ENCODE measurements at places on chromosomes 3 and 15.
A peak's percentile ranks its signal among the peaks of the same experiment; 100 is the strongest.

- DNase-seq: no peak
Measured at GRCh38 chr3:64056606-64057180, 33.4 kb upstream of the PSMD6 start.

DNA sequence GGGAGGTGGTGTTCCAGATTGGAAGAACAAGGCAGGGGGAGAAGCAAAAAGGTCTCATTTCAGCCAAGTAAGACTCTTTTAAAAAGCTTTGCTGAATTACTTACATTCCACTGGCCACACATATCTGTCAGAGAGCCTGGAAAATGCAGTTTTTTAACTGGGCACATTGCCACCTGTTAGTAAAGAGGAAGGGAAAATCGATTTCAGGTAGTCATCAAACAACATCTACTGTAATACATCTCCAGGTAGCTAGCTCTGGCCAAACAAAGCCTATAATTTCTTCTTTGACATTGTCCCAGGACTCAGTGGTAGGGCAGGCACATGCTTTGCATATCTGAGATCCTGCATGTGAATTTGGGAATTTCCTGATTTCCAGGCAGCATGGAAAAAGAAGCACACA lies 480.7 kb upstream of the SUCLG2 start:
- no peak for DNase-seq

GRCh38 chr15:90020021-90020735 lies 19.1 kb downstream of the ZNF710 start:
- DNase-seq: no peak

GRCh38 chr15:65259367-65259797 lies 27.3 kb downstream of the PARP16 start:
- no peak for DNase-seq

DNA sequence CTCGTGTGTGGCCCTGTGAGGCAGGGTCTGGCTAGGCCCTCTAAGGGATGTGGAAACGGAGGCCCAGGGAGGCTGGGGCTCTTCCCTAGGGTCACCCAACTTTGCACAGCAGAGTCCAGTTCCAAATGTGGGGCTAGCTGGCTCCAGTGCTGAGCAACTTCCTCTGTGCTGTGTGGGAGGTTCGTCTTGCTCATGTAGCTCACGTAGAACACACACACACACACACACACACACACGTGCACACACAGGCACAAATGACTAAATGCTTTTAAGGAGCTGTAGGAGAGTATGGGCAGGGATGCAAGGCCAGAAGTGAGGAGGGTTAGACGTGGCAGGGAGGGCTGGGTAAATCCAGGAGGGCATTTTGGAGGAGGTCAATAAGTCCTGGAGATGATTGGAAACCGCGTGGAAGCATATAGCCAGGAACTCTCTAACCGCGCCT lies 213.8 kb downstream of the RPLP1 start:
- DNase-seq: no peak

- DNase-seq: peak; percentile 79
Measured at GRCh38 chr3:172040078-172040980, 951 bp downstream of the FNDC3B start.

DNA sequence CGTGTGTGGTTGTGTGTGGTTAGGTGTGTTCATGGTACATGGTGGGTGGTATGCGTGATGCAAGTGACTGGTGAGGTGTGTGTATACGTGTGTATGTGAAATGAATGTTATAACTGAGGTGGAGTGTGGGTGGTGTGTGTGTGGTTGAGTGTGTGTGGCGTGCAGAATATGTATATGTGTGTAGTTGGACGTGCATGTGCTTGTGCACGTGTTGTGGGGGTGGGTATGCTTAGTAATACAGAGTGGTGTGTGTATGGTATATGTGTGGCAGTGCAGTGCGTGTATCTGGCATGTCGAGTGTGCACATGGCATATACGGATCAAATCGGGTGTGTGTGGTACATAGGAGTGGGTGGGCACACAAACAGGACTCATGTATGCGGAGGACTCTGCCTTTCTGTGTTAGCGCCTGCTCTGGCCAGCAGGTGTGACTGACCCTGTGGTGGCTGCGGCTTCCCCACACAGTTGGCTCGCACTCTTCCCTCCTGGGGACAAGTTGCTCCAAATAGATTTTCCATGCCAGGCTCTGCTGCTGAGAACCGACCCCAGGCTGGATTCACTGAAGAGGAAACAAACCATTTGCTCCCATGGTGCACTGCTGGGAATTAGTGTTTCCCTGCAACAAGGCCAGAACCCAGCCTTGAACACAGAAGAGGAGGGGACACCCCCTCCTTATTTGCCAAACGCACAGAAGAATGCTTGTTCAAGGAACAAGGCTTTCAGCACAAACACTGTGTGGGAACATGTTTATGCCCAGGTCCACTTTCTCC lies 1.2 kb upstream of the C3orf70 start:
- no peak for DNase-seq

DNA sequence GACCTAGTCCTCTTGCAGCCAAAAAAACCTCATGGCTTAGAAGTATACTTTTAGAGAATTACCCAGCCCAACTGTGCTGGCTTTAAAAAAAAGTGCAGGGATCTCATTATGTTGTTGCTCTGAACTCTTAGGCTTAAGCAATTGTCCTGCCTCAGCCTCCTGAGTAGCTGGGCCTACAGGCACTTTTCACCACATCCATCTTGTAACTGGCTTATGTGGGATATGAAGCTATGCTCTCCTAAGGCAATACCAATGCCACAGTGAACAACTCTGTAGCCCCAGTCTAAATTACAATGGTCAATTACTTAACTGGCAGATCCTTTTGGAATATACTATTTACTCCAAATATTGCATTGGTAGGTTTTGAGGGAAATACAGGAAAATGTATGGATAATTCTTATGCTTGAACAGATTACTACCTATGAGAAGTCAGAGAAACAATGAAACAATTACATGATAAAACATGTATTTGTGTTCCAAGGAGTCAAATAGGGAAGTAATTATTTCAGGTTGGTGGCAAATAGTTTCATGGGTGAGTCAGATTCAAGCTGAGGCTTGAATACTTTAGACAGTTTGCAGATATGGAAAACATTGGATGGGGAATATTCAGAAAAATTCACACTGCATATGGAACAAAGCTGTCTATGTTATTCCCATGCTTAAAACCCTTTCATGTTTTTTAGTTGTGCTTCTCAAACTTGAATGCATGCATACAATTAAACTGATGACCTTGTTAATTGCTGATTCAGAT lies 34.6 kb upstream of the GPR149 start:
- no peak for DNase-seq

DNA sequence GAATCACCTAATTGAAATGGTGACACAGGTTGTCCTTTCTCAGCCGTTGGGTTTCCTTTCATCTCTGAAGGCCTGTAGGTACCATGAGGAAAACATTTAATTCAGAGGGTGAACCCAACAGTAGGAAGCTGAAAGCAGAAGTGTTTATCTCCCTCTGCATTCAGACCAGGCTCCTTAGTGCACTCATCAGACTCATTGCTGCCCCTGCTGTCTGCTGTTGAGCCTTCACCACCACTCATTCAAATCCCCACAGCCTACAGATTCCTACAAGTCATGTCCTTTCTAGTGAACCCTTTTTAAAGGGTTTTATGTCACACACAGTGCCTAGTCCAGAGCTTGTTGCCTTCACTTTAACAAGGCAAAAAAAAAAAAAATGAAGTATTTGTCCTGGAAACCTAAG lies 13.4 kb downstream of the WDR48 start:
- peak; percentile 21 for DNase-seq

GRCh38 chr3:195820901-195821300 lies 9.2 kb upstream of the MUC4 start:
- DNase-seq: no peak

DNA sequence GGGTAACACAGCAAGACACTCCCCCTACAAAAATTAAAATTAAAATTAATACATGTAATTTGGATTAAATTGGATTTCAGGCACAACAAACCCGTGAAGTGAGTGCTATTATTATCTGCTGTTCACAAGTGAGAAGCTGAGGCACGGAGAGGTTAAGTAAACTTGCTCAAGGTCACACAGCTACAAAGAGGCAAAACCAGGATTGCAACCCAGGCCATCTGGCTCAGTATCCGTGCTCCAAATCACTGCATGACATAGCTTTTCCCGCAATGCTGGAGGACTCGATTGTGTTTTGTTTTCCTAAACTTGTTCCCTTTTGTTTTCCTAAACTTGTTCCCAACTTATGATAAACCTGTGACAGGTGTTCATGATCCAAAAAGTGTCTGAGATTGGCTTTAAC lies 19.9 kb upstream of the C15orf39 start:
- no peak for DNase-seq

DNA sequence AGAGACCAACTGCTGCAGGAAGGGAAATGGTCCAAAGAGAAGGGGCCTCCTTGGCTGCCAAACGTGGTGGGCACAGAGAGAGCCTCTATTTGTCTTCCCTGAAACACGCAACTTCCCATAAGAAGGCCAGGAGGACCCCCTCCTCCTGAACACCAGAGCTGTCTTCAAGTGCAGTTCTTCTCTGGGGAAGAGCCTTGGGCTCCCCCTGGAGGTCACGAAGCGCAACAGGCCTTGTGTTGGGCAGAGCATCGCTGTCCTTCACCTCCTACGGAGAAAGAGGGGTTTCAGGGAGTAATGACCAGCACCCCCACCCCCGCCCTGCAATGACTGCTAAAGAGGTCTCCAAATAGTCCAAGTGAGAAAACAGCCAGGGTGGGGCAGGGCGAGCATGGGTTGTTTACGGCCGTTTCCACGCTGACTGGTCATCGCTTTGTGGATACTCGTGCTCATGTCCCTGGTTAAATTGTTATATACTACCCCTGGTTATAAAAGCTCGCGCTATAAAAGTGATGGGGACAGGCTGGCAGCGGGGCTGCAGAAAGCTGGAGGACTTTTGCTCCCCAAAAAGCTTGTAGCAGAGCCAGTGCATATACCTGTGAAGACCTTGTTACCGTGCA lies 397.5 kb upstream of the ATP10A start:
- DNase-seq: no peak

DNA sequence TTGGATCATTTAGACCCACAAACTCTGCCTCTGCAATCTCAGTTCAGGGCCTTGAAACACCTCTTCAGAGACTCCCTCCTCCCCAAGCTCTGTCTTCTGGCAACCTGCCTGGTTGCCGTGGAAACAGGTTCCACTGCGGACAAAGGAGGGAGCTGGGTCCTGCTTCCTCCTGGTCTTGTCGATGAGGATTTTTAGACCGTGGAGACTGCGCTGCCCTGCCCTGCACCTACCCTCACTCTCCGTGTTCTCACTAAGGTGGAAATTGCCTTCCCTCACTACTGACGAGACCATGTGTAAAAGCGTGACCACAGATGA lies at the start of gene RTP1:
Gene RTP1, plus strand, starts transcription at position 152 of the 315 bp plus-strand sequence. Its CDS starts 30 bp downstream, at position 182.
- no peak for DNase-seq

- DNase-seq: no peak
Measured at GRCh38 chr3:39104961-39105686, 2.3 kb downstream of the GORASP1 start.

DNA sequence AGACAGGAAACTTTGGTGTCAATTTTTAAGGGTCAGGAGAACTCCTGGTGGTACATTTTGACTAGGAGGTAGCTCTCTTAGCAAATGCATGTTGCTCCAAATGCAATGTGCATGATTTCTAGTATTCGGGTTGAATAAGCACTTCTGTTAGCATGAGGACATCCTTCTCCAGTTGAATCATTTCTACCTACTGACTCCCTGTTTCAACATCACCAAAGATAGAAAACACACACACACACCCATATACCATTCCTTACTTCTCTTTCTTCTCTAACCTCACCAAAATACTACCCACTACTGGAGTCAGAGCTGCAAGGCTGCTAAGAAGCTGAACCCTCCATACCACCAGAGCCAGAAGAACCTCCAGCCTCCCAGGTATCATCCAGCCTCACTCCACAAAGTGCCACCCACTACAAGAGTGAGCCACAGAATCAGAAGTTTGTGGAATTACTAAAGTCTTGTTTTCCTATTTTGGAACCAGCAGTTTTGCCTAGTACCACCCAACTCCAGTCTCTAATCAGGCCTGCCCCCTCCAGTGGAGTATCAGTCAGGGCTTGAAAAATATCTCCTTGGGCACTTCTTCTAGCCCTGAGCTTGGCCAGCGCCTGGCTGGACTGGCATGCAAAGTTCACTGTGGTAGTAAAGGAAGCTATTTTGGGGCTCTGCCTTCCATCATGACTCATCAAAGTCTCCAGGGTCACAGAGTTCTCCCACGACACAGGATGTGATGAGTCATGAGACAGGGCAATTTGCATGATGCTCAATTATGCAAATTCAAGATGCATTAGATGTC lies 110.3 kb downstream of the CYP19A1 start:
- no peak for DNase-seq

GRCh38 chr3:37963016-37963415 lies 27.6 kb upstream of the VILL start:
- DNase-seq: no peak

GRCh38 chr15:63246691-63247469 lies 30.5 kb upstream of the APH1B start:
- no peak for DNase-seq

- no peak for DNase-seq
Measured at GRCh38 chr15:39747326-39747725, 35.3 kb downstream of the FSIP1 start.

DNA sequence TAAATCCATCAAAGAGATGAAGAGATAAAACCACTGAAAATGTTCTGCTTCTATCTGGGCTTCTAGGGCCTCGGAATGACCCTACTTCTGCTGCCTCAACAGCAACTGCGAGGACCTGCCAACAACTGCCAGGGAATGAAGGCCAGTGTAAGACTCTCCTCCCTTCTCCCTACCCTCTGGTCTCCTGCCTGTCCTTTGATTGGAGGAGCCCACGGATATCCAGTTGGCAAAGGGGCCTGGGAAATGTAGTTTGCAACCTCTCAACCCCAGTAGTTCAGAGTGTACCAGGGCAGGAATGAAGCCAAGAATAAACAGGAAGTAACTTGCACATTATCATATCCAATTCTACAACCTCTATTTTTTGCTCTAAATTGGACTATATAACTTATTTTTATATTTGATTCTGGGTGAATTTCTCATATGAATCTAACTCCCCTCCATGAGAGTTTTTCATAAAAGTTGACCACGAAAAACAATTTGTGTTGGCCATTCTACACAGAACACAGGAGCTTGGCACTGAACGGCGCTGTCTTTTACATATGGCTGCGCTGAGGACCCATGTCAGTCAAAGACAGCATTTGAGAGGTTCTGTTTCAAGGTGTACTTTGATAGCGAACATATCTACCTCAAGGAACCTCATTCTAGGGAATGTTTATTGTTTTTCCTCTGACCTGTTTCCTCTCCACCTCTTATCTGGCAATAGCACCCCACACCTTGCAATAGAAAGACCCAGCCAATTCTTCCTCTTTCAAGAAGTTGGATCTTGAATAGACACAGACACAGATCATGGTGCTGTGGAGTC lies 91.1 kb upstream of the RNF7 start:
- peak; percentile 54 for DNase-seq

DNA sequence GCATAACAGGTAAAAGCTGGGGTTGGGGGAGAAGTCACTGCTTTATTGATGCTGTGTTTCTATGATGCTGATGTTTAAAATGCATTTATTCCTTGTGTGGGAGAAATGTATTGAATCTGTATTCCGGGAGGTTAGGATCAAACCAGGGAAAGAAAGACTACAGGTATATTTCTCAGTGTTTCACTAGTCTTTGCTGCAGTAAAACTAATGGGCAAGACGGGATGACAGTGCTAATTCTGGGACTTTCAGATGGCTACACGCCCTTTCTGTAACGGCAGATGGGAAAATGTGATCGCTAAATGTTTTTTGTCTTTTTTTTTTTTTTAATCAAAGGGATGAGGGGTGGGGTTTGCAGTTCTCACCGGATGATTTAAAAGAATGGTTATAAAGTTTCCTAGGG lies 393 bp downstream of the CNTN6 start:
- no peak for DNase-seq

GRCh38 chr3:42351207-42351606 lies 59.2 kb downstream of the LYZL4 start:
- DNase-seq: no peak

GRCh38 chr15:73681856-73682599 lies 2.2 kb upstream of the CD276 start:
- DNase-seq: no peak
